ENCODE measurements at places on chromosomes 3 and 15.

- DNase-seq: no peak
Observed at GRCh38 chr3:59213860-59214259, 164.0 kb upstream of the CFAP20DC start.

DNA sequence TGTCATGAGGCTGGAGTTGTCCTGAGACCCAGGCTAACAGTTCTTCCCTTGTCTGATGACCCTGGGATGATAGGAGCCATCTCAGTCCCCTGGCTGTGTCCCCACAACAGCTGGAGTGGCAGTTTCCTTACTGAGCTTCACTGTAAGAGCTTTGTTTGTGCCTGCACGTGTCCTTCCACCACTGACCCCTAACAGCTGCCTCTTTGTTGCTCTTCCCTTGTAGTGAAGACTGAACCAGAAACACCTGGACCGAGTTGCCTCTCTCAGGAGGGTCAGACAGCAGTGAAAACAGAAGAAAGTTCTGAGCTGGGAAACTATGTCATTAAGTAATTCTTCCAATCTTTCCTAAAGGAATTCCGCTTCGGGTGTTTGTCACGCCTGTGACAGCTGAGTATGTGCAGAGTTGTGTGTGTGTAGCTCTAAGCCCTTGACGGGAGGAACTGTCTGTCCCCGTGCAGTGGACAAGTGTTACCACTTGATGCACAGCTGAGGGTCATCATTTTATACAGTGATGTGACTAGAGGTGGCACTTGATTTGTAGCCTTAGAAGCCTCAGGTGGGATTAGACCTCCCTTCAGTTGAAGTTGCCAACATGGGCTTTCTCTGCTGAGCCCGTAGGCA lies 25.0 kb downstream of the MAP6D1 start:
- no peak for DNase-seq

GRCh38 chr3:111761309-111761795 lies 97.7 kb upstream of the PHLDB2 start:
- no peak for DNase-seq

DNA sequence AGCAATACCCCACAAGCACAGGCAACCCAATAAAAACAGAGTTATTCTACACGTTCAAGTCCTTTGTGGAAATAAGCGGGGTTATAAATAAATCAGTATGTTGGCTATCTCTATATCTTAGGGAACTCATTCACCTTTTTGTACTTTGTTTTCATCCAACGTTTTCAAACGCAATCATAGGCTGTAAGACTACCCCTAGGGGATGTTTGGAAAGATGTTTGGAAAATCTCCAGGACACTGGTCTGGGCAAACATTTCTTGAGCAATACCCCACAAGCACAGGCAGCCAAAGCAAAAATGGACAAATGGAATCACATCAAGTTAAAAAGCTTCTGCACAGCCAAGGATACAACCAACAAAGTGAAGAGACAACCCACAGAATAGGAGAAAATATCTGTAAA lies 70.1 kb downstream of the CLDN11 start:
- no peak for DNase-seq

- DNase-seq: no peak
Observed at GRCh38 chr3:177104299-177104992, 92.8 kb downstream of the TBL1XR1 start.

GRCh38 chr3:23402728-23403492 lies 199.8 kb downstream of the UBE2E2 start:
- DNase-seq: no peak

DNA sequence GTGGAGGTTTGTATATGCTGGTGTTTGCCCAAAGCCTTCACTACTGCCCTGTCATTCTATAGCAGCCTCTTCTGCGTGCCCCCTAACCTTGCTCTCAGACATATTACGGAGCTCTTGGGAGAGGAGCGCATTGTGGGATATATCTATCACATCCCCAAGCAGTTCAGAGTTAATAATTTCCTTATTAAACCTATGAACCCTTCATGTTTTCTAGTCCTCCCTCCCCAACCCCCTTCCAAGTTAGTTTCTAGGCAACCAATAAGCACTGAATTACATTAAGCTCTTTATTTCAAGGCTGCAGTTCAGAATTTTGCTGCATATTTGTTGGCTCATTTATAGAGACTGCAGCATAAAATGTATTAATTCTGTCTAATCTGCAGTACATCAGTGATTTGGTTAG lies 57.3 kb upstream of the GRM7 start:
- DNase-seq: no peak

DNA sequence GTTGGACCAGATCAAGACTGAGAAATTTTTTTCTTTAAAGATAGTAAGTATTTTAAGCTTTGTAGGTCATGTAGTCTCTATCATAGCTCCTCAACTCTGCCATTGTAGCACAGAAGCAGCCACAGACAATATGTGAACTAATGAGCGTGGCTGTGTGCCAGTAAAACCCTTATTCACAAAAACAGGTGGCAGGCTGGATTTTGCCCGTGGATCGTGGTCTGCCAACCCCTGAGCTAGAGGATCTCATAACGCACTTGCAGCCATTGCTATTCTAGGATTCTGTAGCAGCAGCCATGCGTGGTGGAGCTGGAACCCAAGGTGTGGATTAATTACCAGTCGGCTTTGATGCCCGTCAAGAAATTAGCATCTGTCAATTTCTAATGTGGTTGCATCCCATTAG lies 68.7 kb upstream of the PLXNA1 start:
- no peak for DNase-seq
